ENCODE measurements at places on chromosomes 2 and 18.

- no peak for DNase-seq
These were observed 57.7 kb upstream of the SEMA4C start for GRCh38 chr2:96927405-96928171.

GRCh38 chr2:30261695-30262211, 30.4 kb downstream of the LBH start:
- no peak for DNase-seq

- DNase-seq = no peak
These were observed 359.5 kb downstream of the CPS1 start for GRCh38 chr2:210915912-210916311.

- DNase-seq = no peak
These were observed 71.9 kb upstream of the LYPD6 start for GRCh38 chr2:149258531-149258930.

GRCh38 chr2:129484999-129485897, 494.2 kb upstream of the RAB6C start:
- DNase-seq = no peak

- DNase-seq = no peak
These were observed 33.0 kb downstream of the COPS8 start for GRCh38 chr2:237118561-237119155.

Data from T-helper 22 cell (primary cell).